Renal cortical epithelial cell (primary cell): ENCODE measurements at places on chromosomes 6 and 20. TPM values are rescaled to one million over a fixed set of nuclear protein-coding genes. Genes with fewer than 3 reads are reported as not detected.

DNA sequence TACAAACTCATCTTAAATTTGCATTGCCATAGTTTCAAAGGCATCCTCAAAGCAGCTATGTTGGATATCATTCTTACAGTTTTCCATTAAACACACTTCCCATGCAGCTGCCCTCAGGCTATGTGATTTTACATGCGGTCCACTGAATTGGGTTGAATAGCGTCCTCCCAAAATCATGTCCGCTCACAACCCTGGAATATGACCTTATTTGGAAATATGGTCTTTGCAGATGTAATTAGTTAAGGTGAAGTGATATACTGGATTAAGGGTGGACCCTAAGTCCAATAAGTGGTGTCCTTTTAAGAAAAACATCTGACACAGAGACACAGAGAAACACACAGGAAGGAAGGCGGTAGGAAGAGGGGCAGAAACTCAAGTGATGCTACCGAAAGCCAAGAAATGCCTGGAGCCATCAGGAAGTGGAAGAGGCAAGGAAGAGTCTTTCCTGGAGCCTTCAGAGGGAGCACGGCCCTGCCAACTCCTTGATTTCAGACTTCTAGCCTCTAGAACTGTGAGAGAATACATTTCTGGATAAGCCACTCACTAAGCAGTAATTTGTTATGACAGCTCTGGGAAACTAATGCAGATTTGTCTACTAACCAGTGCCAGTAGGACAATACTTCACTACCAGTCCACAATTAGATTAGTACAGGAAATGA, 42.7 kb upstream of the NHSL1 start:
- DNase-seq = no peak

GRCh38 chr6:121857551-121857950, 422.1 kb downstream of the GJA1 start:
- no peak for DNase-seq

DNA sequence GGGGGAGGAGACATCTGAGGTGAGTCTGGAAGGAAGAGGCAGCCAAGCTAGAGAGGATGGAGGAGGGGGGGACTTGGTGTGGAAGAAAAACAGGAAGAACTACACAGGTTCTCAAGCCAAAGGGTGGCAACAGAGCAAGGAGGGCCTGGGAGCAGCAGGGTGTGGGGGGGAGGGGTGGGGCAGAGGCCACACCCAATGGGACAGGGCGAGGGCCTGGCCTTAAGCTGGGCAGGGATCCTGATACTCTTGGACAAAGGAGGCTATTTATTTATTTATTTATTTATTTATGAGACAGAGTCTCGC, 359.0 kb downstream of the ZFAND3 start:
- DNase-seq = no peak

- DNase-seq = no peak
Measured at GRCh38 chr6:137097057-137097456, 52.3 kb upstream of the IL20RA start.

DNA sequence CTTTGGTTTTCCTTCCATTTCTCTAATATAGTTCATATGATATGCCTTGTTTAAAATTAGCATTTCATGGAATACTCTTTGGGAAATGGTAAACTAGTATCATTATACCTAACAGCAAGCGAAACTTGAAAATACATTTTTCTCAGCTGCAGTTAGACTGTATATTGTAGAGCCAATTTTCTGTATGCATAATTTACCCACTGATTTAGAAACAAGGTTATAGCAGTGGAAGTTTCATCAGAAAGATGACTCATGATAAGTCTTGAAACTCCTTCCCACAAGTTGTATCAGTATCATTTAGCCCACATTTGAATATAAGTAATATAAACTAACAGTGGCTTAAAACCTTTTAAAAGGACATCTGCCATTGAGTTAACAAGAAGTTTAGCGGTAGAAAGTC, 164.8 kb upstream of the BMP5 start:
- peak; percentile 59 for DNase-seq

DNA sequence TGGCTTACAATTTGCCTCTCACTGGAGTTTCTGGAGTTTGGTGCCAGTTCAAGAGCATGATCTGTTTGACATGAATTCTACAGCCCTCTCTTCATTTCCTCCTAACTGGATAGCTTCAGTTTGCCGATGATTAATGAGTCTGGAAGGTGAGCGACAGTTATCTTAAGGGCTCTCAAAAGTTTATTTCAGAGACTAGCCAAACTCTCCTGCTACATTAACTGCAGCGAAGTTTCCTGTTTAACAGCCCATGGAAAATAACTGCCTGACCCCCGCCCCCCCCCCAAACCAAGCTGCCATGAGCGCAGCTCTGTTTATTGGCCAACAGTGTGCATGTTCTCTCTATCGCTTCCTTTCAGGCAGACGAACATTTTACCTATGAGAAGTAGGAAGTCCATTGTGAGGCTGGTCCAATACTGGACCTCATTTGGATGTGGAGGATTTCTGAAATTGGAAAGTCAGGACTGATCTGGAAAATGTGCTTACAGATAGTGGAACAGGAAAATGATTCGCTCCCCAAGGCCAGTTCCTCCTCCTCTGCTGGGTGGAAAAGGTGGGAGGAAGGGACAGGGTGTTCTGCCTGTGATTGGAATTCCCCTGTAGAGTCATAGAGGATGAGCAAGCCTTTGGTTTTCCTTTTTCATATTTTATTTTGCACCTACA, 522.2 kb upstream of the JAG1 start:
- DNase-seq = peak; percentile 83

DNA sequence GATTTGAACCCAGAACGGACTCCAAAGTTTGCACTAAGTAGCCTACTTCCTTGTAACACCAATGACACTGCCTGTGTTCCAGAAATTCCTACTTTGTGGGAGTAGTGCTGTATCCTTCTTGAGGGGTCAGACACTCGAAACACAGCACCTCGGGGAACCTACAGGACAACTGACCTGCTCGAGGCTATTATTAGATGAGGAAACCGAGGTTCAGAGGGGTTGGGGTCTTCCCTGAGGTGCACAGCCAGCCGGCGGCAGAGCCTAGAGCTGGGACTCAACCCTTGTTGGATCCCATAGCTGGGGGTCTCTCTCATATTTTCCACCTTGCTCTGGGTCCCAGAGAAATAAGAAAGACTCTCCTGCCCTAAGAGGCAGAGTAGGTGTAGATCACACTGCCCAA, 89.8 kb upstream of the PTPN1 start:
- DNase-seq = no peak

GRCh38 chr20:59850018-59850641, 83.3 kb downstream of the SYCP2 start:
- peak; percentile 50 for DNase-seq

DNA sequence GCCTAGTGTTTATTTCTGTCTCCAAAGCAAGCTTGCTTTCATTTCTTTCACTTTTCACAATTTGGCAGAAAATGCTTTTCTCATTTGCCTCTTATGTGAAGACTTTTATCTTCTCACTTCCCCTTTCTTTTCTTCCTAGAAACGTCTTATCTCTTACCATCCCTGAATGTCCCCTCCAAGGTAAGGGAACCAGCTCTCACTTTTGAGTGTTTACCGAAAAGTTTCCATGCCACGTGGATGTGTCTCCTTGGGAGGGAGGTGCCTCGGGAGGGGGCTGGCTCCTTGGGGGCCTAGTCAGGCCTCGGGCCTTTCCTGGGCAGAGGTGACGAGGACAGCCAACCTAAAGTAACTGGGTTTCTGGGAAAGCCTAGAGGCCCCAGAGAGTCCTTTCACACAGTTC, 127.4 kb downstream of the CD24 start:
- no peak for DNase-seq

GRCh38 chr6:67881706-67882065, 753.4 kb upstream of the ADGRB3 start:
- no peak for DNase-seq

- DNase-seq = no peak
Measured at GRCh38 chr6:113662688-113663333, 194.3 kb upstream of the MARCKS start.

- peak; percentile 78 for DNase-seq
Measured at GRCh38 chr6:111462770-111463391, 20.1 kb downstream of the REV3L start.

DNA sequence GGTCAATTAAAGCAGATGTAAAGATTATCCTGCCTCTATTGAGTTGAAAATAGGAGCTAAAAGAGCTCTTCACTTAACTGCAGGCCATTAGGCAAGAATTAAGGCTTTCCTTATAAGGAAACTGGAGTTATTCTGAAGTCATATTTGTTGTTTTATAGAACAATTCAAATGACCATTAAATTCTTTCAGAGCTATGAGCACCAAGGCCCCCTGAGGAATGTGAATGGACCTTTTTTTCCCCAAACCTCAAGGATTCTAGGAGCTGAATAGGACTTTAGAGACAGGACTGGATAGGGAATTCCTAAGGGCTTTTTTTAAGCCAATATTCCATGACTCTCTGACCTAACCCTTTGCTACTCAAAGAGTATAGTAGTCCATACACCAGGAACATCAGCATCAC, 565.7 kb upstream of the BTBD3 start:
- DNase-seq = no peak

DNA sequence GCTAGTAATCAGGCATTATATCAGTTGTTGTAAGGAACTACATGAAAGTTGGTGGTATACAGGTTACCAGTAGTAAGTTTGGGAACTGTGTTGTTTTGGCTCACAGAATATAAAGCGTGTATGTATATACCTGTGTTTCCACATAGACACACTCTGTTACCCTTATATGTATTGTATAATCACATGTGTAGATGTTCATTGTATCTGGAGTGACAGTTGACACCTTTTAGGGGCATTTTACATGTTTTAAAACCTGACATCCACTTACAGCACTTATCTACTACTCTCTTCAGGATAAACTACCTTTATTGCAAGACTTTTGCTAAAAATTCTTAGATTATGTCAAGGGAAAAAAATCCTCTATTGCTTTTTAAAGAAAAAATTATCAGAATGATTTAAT, 228.9 kb downstream of the LAMA2 start:
- DNase-seq = no peak

GATA5 gene
- total RNA-seq = not detected in 2 replicates

MAP3K4 gene
- total RNA-seq = 28.5 and 45.9 TPM in 2 replicates

PRPH2 gene
- 0.17 and 1.2 TPM in 2 replicates for total RNA-seq

ZNF831 gene
- total RNA-seq = not detected in 2 replicates

THBD gene
- 0.99 and 2.4 TPM in 2 replicates for total RNA-seq

REV3L gene
- total RNA-seq = 14.1 and 41.9 TPM in 2 replicates

TFAP2D gene
- not detected in 2 replicates for total RNA-seq
